DND-41 (cell line): ENCODE measurements at places on chromosomes 2 and 18.
A peak's percentile ranks its signal among the peaks of the same experiment; 100 is the strongest.

GRCh38 chr18:41071826-41072225 is 883.2 kb upstream of the PIK3C3 start:
- H3K27me3 ChIP-seq, result no peaks in the 10 kb centered on the region
- H3K4me3 ChIP-seq, result no peak overlapping the region
- H3K27ac ChIP-seq, result no peak overlapping the region
- DNase-seq, result no peak

DNA sequence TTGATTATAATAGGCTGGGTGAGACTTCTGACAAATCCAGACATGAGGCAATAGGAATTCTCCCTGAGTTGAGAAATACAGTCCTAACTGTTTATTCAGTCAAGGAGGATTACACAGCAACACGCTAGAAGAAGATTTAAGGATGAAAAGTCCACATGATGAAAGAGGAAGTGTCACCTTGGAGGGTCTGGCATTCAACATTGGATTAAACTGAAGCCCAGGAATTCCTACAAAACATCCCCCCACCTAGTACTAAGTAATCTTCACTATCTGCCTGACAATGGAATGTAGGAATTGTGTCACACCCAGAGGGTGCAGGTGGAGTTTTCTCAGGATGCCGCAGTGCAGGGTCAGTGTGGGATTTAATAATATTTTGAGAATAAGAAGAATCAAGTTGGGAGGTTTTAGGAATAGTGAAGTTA is 142.4 kb downstream of the SOCS6 start:
- no peaks in the 10 kb centered on the region for H3K27me3 ChIP-seq
- H3K4me1 ChIP-seq, result no peaks in the 10 kb centered on the region
- no peak for DNase-seq
- H3K36me3 ChIP-seq, result no peaks in the 10 kb centered on the region
- no peak overlapping the region for H3K4me3 ChIP-seq

DNA sequence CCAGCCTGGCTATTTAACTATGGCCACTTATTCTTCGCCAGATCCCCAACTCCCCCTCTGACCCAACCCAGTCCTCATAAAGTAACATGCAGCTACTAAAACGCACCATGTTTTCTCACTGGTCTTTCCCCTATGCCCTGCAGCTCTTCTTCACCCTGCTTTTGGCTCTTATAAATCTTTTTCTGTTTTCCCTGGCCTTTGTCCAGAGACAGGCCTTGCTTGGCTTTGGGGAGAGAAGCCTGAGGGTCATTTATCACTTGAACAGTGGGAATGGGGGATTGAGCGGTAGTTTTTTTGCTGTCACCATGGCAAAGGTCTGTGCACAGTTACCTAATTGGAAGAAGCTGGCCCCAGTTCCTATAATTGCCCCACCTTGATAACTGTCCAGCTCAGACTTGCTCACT is 202.9 kb upstream of the NT5C1B start:
- no peaks in the 10 kb centered on the region for H3K27me3 ChIP-seq
- no peaks in the 10 kb centered on the region for H3K36me3 ChIP-seq
- H3K4me3 ChIP-seq, result no peak overlapping the region
- DNase-seq, result no peak
- no peak overlapping the region for H3K27ac ChIP-seq

- peaks cover 14% of the 10 kb centered on the region; the same call in 1 of the 2 replicates for H3K36me3 ChIP-seq
- no peaks in the 10 kb centered on the region for H3K27me3 ChIP-seq
- peak within 1 kb of the TSS; percentile 96 for H3K4me3 ChIP-seq
- peak; percentile 92 for DNase-seq
- H3K27ac ChIP-seq, result peak within 1 kb of the TSS; percentile 95
- peaks cover 59% of the 10 kb centered on the region for H3K4me1 ChIP-seq
Observed at GRCh38 chr18:75209129-75209950, at the start of gene PTGR3. TSS of gene PTGR3 (minus strand) at chr18:75209139. CDS start at chr18:75209058, 81 bp downstream.

GRCh38 chr2:47109007-47109375 is 46.1 kb downstream of the STPG4 start:
- H3K27me3 ChIP-seq, result no peaks in the 10 kb centered on the region
- no peak overlapping the region for H3K4me3 ChIP-seq
- no peak for DNase-seq

- DNase-seq, result no peak
- H3K4me3 ChIP-seq, result no peak overlapping the region
- no peaks in the 10 kb centered on the region for H3K27me3 ChIP-seq
- H3K4me1 ChIP-seq, result no peaks in the 10 kb centered on the region
- peaks cover 91% of the 10 kb centered on the region for H3K36me3 ChIP-seq
- no peak overlapping the region for H3K27ac ChIP-seq
Observed at GRCh38 chr2:218476676-218477075, 57.8 kb downstream of the VIL1 start.

DNA sequence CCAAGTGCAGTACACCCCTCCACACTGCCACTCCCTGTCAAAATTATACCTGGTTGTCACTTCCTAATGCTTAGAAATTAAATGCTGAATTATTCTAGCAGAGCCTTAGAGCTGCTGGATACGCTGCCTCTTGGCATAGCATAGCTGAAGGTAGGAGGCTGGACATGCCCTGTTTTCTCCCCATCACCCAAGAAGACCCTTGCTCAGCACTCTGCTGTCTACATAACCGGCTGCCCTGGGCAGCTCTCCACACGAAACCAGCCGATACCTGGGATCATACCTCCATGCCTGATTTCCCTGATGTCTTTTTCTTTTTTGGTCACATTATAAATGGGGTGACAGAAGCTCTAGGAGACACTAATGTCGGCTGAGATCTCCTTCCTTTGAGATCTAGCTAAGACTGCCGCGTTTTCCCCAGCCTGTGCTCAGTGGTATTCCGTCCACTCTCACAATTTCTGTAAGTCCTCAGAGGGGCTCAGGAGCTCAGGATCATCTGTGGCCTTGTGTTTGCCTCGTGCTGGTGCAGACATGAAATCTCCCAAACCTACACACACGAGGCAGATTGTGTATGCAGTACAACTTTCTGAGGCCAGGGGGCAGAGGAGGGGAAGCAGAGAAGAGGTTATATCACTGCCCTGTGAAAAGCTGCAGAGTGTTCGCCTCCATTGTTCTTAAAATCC is 13.5 kb upstream of the ZAP70 start:
- peak overlapping the region; percentile 32; the same call in 1 of the 2 replicates for H3K27ac ChIP-seq
- H3K27me3 ChIP-seq, result no peaks in the 10 kb centered on the region
- DNase-seq, result peak; percentile 85
- peaks cover 12% of the 10 kb centered on the region for H3K4me1 ChIP-seq
- no peak overlapping the region for H3K4me3 ChIP-seq

- H3K27ac ChIP-seq, result no peak overlapping the region
- DNase-seq, result no peak
- H3K27me3 ChIP-seq, result no peaks in the 10 kb centered on the region
- H3K36me3 ChIP-seq, result no peaks in the 10 kb centered on the region
- peaks cover 22% of the 10 kb centered on the region for H3K4me1 ChIP-seq
- no peak overlapping the region for H3K4me3 ChIP-seq
Observed at GRCh38 chr2:199989822-199990221, 34.4 kb downstream of the MAIP1 start.

DNA sequence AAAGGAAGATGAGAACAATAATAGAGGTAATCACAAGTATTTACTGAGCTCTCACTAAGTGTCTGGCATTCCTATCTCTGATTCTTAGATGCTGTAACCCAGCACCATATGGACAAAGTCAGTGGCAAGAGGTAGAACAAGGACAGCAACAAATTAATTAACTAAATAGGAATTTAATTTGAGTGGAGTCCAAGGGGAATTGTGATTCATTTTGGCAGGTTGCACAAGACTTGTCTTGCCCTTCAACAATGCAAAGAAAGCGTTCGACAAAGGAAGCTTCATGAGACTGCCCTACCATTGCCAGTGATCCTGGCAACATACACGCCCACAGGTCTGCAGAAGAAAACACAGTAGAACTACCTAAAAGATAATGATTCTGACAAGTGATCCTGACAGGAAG is 221.6 kb downstream of the RBM43 start:
- DNase-seq, result no peak
- H3K36me3 ChIP-seq, result no peaks in the 10 kb centered on the region
- H3K4me3 ChIP-seq, result no peak overlapping the region
- no peak overlapping the region for H3K27ac ChIP-seq
- no peaks in the 10 kb centered on the region for H3K4me1 ChIP-seq
- no peaks in the 10 kb centered on the region for H3K27me3 ChIP-seq

DNA sequence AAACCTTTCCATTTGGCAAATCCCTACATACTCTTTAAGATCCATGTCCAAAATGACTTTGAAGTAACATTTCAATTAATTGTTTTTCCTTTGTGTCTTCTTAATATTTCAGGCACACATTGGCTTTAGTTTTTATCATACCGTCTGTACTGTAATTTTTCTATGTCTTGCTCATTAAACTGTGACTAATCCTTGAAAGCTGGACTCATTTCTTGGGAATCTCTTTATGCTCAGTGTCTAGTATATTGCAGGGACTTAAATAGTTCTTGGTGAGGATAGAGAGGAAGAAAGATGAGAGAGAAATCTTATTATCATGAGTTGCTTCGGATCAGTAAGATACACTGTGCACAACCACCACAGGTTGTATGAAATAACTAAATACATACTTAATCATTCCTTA is 448.3 kb upstream of the ST6GAL2 start:
- no peak overlapping the region for H3K27ac ChIP-seq
- H3K4me3 ChIP-seq, result no peak overlapping the region
- no peaks in the 10 kb centered on the region for H3K27me3 ChIP-seq

- H3K4me3 ChIP-seq, result no peak overlapping the region
- no peaks in the 10 kb centered on the region for H3K4me1 ChIP-seq
- peaks cover 4% of the 10 kb centered on the region for H3K27me3 ChIP-seq
- no peaks in the 10 kb centered on the region for H3K36me3 ChIP-seq
- no peak for DNase-seq
- no peak overlapping the region for H3K27ac ChIP-seq
Observed at GRCh38 chr2:102166189-102166845, 20.5 kb upstream of the IL1RL2 start.

DNA sequence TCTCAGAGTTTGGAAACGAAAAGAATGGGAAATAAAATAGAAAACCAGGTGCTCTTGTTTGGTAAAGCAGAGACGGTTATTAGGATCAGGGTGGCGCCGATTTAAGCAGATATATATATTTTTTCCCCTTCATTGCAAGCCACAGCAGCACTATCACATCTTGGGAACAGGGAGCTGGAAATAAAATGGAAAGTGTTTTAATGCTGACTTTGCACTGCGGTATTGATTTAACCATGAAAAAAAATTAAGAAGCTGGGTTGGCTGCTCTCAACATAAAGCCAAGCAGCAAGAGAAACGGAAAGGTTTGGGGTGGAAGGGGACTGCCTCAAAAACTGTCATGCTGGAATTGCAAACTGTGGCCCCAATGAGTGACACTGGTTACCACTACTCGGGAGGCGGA is 102.7 kb upstream of the ZBTB14 start:
- H3K4me1 ChIP-seq, result no peaks in the 10 kb centered on the region
- no peaks in the 10 kb centered on the region for H3K36me3 ChIP-seq
- H3K4me3 ChIP-seq, result no peak overlapping the region
- DNase-seq, result no peak

DNA sequence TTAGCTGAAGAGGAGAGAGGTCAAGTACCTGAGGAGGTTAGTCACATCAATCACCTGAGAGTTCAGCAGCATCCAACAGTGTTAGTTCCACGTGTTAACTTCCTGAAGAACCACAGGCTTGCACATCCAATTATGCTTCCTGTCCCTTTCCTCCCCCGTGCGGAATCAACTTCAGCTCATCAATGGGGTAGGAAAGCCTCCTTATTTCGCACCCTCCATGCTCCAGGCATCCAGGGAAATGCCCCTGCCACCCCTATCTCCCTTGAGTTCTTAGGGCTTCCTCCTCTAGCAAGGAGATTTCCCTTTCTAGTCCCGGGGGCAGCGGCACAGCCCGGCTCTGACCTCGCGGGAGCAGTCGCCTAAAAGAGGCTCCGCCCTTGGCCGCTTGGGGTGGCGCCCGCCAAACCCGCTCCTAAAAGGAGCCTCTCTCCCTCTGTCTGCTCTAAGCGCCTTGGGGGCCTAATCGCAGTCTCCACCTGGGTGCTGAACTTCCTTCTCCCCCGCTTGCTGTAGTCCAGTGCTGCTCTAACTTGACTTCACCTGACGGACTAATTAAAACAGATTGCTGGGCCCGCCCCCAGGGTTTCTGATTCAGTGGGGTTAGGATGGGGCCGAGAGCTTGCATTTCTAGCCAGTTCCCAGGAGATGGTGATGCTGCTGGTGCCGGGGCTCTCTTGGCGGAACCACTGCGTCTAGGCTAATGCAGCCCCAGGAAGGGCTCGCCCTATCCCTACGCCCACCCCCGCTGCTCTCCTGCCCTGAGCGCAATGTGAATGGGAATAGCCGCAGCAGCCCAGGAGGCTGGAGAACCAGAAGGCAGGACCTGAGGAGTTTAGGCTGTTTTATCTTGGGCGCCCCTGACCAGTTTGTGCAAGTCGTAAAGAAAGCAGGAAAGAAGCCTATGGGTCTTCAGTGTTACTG is 3.4 kb upstream of the TET3 start:
- no peaks in the 10 kb centered on the region for H3K27me3 ChIP-seq
- peaks cover 41% of the 10 kb centered on the region for H3K4me1 ChIP-seq
- H3K36me3 ChIP-seq, result peaks cover 7% of the 10 kb centered on the region
- DNase-seq, result peak; percentile 41
- H3K27ac ChIP-seq, result no peak overlapping the region
